ENCODE measurements at places on chromosomes 12 and 14.

DNA sequence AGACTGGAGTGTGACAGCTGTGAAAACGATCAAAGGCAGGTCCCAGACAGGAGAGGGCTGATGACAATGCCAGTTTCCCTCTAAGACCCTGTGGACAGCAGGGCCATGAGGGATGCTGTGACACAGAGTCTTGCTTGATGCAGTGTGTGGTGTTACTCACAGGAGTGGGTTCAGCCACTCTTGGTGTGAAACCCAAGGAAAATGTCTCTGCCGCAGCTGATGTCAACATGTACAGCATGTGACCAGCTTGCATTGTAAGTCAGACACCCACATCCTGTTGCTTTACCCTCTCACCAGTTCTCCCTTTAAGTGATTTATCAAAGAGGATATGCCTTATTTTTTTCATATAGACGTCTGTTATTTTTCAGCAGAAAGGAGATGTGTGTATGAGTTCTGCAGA is 268.6 kb downstream of the BTG1 start:
- no peak for DNase-seq

- DNase-seq, result no peak
Measured at GRCh38 chr14:51430633-51431032, 190.6 kb downstream of the TMX1 start.

DNA sequence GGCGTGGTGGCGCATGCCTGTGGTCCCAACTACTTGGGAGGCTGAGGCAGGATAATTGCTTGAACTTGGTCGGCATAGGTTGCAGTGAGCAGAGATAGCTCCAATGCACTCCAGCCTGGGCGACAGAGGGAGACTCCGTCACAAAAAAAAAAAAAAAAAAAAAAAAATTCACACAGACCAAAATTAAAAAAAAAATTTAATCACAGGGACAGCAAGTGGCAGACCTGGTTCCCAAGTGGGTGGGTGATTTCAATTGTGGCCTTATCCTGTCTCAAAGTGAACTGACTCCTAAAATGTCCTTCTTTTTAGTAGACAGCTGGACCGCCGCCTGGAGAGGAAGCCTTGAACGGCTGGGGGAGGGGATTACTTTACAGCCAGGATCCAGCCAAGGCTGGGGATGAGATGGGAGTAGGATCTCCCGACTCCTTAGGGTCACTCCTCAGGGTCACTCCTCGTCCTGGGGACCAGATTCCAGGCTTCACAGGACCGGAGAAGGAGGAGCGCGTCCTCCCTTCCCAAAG is 1.5 kb upstream of the KCNH3 start:
- no peak for DNase-seq

DNA sequence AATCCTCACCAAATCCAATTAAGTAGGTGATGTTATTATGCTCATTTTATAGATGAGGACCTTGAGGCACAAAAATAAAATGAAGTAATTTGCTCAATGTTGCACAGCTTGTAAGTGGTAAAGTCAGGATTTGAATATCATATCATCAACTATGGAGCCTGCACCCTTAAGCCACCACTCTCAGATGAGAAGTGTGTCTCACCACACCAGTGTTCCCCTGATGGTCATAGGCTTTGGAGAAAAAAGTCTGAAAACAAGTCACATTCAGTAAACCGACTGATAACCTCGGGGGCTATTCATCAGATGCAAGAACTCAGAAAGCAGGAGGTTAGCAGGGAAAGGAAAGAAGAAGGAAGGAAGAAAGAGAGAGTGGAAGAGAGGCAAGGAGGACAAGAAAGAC is 2.8 kb downstream of the TSHR start:
- DNase-seq, result no peak

- DNase-seq, result no peak
Measured at GRCh38 chr12:95187865-95188415, 29.3 kb downstream of the FGD6 start.

- DNase-seq, result no peak
Measured at GRCh38 chr12:132392389-132393244, 63.2 kb upstream of the GALNT9 start.

DNA sequence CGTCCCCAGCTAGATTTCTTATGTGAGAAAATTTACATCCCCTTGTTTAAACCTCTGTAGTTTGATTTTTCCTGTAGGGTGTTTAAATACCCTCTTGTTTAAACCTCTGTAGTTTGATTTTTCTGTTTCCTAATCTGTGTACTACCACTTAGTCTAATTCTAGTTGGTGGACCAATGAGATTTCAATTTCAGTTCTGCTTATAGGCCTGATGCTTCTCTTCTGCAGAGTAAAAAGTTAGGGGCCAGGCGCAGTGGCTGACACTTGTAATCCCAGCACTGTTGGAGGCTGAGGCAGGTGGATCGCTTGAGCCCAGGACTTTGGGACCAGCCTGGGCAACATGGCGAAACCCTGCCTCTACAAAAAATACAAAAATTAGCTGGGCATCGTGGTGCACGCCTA is 11.5 kb downstream of the UBC start:
- DNase-seq, result no peak

DNA sequence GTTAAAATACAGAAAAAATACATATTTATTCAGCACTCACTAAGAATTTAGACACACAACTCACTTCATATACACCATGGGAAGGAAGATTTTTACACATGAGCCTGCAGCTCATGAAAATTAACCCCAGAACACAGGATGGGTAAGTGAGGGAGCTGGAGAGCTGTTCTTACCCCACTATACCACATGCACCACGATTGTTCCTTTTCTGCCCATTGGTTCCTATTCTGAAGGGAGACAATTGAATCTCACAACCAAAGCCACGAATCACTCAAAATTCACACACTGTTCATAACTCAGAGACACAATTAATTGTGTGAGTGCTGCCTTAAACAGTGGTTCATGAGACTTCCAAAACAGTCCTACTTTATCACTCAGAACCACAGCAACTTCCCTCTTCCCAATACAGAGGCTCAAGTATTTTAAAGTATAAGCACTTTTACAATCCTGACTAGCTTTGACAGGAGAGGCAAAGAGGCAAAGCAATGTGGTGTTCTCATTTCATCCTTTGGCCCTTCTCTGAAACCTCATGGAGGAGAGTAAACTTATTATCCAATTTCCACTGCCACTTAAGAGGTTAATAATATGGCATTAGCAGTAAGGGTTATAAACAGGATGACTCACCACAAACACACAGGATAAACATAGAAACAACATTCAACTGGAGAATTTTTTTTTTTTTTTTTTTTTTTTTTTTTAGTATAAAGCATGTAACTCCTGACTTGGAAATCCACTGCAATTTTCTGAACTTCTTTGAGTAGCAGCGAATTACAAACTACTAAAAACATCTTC is 59.5 kb downstream of the ITPR2 start:
- no peak for DNase-seq

- DNase-seq, result no peak
Measured at GRCh38 chr12:42010257-42010656, 134.4 kb downstream of the GXYLT1 start.

- no peak for DNase-seq
Measured at GRCh38 chr12:110972866-110973265, 52.5 kb upstream of the MYL2 start.

DNA sequence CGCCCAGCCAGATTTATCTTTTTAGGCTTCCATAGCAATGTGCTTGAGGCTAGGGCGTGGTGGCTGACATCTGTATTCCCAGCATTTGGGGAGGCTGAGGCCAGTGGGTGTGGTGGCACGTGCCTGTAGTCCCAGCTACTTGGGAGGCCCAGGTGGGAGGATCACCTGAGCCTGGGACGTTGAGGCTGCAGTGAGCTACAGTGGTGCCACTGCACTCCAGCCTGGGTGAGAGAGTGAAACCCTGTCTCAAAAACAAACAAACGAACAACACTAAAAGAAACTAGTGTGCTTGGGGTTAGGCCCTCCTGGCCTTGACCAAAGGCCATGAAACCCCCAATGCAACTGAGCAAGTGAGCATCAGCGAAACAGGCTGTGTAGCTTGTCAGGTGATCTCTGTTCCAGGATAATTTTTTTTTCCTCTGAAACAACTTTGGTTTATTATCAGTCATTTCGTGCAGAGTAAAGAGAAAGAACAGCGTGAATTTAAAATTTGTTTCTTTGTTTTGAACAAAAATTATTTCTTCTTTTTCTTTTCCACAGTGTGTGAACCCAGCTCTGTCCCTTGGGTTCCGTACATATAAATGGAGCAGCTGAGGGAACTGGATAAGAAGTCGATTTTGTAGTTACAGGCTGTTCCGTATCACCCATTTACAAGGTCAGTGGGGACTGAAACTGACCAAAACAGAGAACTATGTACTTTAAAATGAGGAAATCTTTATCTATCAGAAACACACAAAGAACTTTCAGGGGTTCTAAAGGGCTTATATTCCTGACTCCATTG is 8.8 kb upstream of the TUBA1C start:
- no peak for DNase-seq

GRCh38 chr14:89479802-89480201 is 62.8 kb upstream of the FOXN3 start:
- no peak for DNase-seq

DNA sequence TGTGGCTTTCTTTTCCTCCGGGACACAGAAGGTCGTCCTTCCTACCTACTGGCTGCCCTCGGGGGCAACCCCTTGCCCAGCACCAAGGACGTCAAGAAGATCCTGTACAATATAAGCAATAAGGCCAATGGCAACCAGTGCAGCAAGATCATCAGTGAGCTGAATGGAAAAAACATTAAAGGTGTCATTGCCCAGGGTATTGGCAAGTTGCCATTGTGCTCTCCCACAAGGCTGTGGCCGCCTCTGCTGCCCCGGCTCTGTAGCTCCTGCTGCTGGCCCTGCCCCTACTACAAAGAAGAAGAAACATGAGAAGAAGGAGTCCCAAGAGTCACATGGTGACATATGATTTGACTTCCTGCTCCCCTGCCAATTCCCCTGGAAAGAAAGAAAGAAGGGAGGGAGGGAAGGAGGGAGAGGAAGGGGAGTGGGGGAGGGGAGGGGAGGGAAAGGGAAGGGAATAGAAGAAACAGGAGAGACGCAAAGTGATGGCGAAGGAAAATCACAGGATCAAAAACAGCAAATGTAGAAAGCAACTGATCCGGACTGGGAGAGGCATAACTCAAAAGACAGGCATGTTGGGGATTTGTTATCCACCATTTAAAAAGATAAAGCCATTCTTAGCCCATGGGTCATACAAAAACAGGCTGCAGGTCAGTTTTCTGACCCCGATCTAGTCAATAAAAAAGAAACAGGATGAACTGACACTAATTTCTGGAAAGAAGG is 61.3 kb upstream of the RESF1 start:
- no peak for DNase-seq

DNA sequence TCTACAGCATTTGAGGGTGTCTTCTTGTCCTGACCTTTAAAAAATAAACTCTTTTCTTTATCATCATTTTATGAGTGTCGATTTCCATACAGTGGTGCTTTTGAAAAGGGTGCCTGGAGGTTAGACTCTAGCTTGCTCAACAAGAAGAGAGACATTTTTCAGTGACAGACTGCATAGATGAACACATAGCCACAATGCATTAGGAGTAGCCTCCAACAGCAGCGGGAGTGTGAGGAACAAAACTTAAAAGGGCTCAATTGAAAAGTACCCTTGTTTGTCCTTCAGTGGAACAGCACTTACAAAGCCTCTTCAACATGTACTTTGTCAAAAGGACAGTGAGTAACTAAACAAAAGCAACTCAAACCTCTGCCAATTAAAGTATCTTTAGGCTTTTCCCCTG is 119.3 kb downstream of the SOX5 start:
- no peak for DNase-seq

GRCh38 chr12:88360343-88360742 is 218.2 kb downstream of the TMTC3 start:
- no peak for DNase-seq

DNA sequence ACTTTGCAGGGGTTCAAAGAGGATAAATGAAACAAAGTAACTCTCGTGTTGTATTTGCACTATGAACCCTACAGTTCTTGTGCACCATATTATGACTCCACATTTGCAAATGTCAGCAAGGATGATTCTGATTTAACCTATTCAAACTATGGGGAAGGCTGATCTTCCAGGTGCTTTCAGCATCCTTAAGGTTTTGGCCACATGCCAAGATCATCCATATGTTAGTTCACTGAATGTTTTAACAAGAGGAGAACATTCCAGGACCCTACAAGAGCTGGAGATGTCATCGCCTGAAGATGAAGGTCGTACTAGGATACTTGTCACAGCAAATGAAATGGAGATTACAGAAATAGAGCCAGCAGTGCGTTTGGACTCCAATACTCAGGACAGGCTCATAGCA is 114.2 kb downstream of the DHRS2 start:
- DNase-seq, result no peak

DNA sequence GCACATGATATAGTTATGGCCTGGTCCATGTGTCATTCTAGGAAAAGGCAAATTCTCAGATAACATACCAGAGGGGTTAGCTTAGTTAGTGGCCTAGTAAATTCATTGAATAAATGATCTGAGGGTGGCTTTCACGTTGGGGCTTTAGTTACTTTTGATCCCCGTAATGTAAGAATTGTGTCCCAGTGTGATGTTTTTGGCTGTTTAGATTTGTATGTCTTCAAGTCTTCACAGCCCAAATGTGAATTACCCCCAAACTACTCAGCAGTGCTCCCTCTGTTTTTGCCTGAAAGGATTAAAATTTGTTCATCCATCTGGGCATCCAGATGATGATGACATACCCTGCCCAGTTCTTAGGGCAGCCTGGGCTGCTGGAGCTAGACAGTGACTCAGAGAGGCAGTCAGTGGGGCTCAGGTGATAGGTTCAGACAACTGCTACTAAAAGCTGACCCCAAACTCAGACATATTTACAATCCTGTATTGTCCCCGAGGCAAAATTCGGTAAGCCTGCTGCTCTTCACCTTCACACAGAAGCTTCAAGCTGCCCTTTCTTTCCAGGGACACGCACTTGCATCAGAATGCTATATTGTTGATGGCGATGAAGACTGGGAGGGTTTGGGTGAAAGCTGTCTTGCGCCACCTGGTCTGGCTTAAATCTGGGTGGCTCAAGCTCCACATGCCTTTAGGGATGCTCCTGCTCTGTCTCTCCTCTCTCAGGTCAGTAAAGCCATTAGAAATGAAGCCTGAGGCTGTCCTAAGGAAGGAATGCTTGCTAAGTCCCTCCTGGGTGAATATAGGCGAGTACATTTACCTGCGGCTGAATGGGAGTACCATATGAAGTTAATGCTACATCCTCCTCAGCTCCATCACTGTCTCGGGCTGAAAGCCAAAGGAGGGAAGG is 10.3 kb downstream of the GPRC5D start:
- DNase-seq, result no peak

DNA sequence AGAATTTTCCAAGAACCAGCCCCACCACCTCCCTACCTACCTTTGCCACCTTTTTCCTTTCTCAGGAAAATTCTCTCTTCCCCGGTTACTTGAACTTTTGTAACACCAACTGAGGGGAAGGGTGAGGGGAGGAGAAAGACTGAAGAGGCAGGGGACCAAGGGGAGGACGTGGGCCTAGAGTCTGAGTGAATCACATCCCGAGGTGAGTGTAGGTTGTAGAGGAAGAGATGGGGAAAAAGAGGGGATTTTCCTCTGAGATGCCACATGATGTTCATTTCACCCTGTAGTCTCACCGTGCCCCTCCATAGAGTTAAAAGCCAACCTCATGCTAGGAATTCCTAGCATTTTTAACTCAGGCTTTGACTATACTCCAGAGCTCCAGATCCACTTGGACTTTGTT is 311.8 kb downstream of the RPAP3 start:
- DNase-seq, result no peak

DNA sequence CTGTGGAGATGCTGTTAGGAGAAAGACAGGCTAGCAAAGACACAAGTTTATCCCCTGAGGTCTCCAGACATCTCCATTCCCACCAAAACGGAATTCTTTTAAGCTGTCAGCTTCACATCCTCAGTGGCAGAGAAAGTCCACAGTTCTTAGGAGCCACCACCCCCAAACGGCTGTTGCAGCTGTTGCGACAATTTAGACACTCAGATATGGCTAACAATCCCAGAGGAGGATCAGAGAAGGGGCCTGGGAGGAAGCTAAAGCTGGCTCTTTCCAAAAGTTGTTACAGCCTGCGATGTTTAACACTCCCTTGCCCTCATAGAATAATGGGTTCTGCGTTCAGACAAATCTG is 1.9 kb upstream of the ATP5MC2 start:
- DNase-seq, result no peak

Measured in D721Med (cell line).